ENCODE measurements at places on chromosomes 12 and 14.

DNA sequence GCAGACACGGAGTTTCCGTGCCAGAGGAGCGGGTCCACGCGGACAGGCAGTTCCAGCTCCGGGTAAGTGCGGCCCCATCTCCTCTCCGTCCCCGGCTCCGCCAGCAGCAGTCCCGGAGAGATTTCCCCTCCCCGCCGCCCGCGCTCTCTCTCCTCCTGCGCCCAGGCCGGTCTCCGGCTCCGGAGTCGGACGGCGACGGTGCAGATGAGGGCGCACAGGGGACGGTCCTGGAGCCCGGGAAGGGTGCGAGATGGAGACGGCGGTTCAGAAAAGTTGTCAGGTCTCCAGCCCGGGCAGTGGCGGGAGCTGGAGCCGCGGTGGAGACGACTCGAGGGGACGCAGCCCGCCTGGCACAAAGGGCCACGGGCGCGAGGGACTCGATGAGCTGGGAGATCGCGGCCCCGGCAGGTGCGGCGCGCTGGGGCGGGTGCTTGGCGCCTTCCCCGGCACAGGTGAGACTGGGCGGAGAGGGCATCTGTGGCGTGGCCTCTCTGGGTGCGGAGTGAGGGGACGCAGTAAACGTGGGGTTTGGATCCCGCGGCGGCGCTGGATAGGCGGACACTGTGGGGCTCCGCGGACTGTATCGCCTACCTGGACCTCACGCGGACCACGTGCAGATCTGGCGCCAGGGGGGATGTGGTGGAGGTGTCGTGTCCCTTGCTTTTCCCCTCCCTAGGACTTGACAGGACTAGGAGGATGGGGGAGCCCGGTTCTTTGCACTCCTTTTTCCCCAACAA, 1540.3 kb upstream of the TMEM132C start:
- no peak for DNase-seq
- no peaks in the 10 kb centered on the region for H3K4me1 ChIP-seq
- H3K36me3 ChIP-seq: no peaks in the 10 kb centered on the region
- no peaks in the 10 kb centered on the region for H3K27me3 ChIP-seq

- H3K4me1 ChIP-seq: peaks cover 45% of the 10 kb centered on the region
- H3K4me3 ChIP-seq: no peak overlapping the region
- no peaks in the 10 kb centered on the region for H3K36me3 ChIP-seq
- H3K27ac ChIP-seq: no peak overlapping the region
Measured at GRCh38 chr12:120067084-120067869, 49.3 kb downstream of the RAB35 start.

GRCh38 chr14:25237845-25238244, 187.9 kb upstream of the STXBP6 start:
- no peak overlapping the region for H3K4me3 ChIP-seq
- H3K36me3 ChIP-seq: no peaks in the 10 kb centered on the region
- no peaks in the 10 kb centered on the region for H3K4me1 ChIP-seq
- H3K27me3 ChIP-seq: no peaks in the 10 kb centered on the region

GRCh38 chr12:91380631-91381030, 198.0 kb upstream of the DCN start:
- no peaks in the 10 kb centered on the region for H3K36me3 ChIP-seq
- H3K27ac ChIP-seq: no peak overlapping the region
- no peak for DNase-seq
- no peaks in the 10 kb centered on the region for H3K4me1 ChIP-seq
- H3K27me3 ChIP-seq: no peaks in the 10 kb centered on the region
- no peak overlapping the region for H3K4me3 ChIP-seq

- H3K4me1 ChIP-seq: no peaks in the 10 kb centered on the region
- H3K27me3 ChIP-seq: no peaks in the 10 kb centered on the region
- no peak overlapping the region for H3K27ac ChIP-seq
- no peak overlapping the region for H3K4me3 ChIP-seq
Measured at GRCh38 chr12:64085154-64085553, 136.9 kb downstream of the KICS2 start.

All from HepG2 (cell line).